ENCODE measurements at places on chromosomes 11 and 22.

DNA sequence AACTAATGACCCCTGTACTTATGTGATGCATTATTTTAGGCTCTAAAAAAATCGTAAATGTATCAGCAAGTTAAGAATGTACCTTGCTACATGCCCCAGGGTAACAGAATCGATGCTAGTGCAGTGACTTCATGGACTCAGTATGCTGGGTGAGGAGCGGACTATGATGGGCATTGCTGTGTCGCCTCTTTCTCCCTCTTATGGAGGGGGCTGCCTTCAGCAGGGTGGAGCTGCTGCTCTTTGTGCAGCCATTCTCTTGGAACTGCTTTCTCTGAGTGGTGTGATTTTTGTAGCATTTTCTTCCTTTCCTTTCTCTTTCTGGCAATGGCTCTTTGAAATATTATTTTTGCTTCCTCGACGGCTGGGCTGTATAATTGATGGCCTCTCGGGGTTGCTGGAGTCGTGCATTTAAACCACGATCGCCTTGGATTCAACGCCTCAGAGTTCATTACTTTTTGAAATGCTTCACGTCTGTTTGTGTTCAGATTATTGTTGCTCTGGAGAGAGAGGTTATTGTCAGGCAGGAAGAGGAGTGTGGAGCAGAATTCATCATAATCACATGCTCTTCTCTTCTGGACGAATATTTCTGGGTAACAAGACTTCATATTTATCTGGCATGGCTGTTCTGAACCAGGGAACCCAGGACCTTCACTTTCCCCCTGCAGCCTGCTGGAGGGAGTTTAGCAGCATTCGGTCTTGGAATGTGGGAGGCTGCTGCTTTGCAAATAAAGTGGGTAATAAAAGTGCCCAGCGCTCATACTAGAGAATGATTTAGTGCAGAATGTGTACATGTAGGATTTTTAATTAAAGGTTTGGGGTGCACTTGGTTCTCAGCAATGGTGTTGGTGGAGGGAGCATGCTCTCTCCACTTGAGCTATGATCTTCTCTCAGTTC lies 804.2 kb downstream of the NTM start:
- no peak for DNase-seq

DNA sequence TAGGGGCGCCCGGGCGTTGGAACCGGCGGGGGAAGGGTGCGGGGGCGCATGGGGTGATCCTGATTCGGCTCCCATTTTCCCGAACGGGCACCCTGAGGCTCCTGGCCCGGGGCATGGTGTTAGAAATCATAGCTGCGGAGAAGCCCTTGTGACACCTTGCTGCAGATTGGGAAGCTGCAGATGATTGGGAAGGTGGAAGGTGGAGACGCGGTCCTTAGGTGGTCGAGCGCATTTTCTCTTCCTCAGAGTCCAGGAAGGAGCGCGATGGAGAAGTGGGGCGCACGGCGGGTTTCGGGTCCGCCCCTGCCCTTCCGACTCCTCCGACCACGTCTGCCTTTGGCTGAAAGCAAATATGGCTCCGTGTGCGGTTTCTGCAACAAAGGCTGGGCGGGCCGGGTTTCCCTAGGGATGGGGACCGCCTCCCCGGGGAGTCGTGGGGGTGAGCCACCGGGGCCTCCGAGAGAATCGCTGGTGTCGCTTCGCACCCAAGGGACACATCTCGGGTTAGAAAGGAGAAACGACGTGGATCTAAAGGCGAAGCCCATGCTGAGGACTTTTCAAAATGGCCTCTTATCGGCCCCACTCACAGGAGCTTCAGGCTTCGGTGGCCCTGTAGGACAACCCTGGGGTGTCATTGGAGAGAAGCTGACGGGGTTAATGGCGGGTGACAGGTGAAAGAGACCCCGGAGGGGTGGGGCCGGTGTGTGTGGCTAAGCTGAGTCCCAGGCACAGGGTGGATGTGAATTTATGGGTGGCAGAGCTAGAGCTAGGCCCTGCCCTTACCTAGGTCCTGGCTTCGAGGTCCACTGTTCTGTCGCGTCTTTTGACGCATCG lies 707 bp upstream of the FTH1 start:
- DNase-seq, result peak; percentile 65

DNA sequence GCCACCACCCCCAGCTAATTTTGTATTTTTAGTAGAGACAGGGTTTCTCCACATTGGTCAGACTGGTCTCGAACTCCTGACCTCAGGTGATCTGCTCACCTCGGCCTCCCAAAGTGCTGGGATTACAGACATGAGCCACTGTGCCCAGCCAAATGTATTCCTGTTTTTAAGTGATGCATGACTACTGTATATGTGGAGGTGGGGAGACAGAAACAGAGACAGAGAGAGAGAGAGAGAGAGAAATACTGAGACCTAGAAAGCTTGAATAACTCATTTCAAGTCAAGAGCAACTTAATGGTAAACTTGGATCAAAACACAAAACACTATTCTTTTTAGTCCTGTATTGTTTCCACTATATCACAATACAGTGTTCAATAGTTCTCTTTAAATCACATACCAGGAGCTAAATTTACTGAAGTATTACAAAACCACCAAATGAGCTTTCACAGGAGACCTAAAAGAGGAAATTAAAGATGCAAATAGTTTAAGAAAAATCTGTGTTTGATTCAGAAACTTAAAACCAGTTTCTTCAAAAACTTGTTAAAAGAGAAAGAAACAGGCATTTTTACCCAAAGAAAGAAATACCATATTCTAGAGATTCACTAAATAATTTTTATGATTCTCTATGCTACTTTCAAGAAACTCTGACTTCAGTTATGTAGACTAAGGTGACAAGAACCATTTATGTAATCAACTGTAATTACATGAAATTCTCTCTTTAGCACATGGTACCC lies 188.7 kb downstream of the ETS1 start:
- DNase-seq, result no peak

- peak; percentile 74 for DNase-seq
Observed at GRCh38 chr22:29480512-29481264, 670 bp downstream of the NEFH start.

- no peak for DNase-seq
Observed at GRCh38 chr11:13160806-13161205, 116.8 kb upstream of the BMAL1 start.

GRCh38 chr22:46758867-46759290 lies 3.6 kb upstream of the TBC1D22A start:
- DNase-seq, result peak; percentile 78

- peak; percentile 76 for DNase-seq
Observed at GRCh38 chr11:65468874-65469333, 29.9 kb upstream of the MALAT1 start.

- no peak for DNase-seq
Observed at GRCh38 chr11:35626501-35626900, 8.2 kb downstream of the FJX1 start.

GRCh38 chr22:43811777-43812148 lies 342 bp downstream of the EFCAB6 start:
- peak; percentile 11 for DNase-seq

- no peak for DNase-seq
Observed at GRCh38 chr11:78688460-78688859, 113.8 kb upstream of the NARS2 start.

DNA sequence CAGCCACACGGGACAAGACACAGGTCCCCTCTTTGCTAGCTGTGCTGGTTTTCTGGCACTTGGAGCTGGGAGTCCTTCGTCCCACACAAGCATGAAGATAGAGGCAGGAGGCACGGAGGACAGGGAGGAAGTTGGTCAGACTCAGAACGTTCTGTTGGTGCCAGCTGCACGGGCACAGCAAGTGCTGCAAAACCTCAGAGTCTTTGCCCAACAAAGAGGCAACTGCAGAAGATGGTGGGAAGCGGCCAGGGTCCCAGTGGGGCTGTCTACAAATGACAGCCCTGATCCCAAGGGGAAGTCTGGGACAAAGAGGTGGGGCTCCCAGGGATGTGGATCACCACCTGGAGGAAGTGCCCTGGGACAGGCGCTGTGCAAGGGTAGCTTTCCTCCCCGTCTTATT lies 9.4 kb upstream of the OSM start:
- no peak for DNase-seq

DNA sequence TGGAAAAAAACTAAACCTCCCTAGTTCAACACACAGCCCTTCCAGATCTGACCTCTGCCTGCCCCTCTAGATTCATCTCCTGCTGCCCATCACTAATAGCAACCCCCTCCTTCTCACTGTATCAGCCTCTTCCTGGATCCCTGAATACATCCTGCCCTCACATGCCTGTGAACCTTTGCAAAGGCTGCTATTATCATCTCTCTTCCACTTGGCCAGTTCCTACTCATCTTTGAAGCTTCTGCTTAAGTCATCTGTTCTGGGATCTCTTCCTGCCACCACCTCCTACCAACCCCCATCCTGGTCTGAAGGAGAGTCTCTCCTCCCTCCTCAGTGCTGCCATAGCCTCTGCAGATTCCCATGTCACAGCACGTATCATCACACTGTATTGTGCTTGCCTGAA lies 38.0 kb upstream of the AMOTL1 start:
- no peak for DNase-seq

DNA sequence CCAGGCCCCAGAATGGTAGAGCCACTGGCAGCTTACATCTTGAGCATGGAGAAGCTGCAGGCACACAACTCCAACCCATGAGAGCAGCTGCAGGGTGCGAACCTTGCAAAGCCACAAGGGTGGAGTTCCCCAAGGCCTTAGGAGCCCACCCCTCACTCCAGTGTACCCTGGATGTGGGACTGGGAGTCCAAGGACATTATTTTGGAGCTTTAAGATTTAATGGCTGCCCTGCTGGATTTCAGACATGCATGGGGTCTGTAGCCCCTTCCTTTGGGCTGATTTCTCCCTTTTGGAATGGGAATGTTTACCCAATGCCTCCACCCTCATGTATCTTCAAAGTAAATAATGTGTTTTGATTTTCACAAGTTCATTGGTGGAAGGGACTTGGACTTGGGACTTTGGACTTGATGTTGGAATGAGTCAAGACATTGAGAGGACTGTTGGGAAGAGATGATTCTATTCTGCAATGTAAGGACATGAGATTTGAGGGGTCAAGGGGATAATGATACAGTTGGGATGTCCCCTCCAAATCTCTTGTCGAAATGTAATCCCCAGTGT lies 1.1 kb upstream of the KRTAP5-7 start:
- DNase-seq, result no peak

DNA sequence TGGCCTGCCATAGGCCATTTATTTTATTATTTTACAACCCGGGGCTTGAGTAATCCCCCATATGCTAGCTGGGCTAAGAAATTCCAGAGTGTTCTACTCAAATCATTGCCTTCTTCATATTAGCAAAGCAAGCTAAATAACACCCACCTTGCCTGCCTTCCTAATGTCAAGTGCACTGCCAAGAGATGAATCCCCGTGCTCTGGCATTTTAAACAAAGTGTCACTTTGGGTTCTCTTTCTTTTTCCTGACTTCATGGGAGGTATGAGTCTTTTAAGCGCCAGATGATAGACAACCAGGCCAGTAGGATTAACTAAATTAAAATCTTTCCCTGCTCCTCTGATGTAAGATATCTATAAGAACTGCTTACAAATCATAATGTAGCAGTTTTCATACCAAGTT lies 4.5 kb downstream of the MPPED2 start:
- no peak for DNase-seq

DNA sequence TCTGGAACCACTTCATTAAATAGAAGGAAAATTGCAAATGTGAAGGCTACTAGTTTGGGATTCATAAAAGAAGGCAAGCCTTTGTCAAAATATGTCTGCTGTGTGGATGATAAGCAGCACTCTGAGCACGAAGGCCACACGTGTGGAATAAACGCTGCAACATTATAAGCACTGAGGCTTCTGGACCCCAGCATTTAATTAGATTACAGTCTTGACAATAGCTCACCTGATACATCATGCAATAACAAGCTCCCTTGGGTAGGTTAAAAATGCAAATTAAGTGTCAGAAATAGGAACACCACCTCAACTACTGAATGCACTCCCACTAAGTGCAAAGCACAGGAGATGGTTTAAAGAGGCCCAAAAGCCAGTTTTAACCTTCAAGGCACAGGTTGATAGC lies 179.3 kb downstream of the LARGE1 start:
- no peak for DNase-seq

DNA sequence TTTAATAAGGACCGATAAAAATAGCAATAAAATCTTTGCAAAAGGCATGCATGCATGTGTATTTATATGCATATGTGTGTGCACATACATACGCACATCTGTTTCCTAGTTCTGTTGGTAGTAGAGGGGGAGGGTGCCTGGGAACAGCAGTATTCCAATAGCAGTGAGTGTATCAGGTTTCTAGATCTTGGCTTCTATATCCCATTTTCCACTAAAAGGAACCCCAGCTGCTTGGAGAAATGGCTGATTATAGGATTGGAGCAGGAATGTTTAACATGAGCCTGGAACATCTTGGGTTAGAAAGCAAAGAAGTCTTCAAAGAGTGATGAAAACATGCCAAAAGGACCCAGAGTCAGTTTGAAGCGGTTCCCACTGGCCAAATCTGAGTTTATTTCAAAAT lies 21.0 kb downstream of the TNRC6B start:
- no peak for DNase-seq

DNA sequence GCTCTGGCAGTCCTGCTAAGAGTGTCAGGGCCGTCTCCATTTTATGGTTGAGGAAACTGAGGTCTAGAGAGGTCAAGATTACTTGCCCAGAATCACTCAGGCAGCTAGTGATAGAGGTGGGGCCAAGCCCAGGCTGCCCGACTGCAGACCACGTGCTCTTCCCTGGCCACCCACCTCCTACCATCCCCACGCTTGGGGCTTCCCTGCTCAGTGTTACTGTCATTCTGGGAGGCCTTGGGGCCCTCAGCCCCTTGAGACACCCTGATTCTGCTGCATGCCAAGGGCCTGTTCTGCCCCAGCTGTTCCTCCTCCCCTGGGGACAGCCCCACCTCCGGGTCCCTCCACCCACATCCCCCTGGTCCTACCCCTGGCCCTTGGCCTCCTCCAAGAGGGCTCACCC lies 17.2 kb upstream of the TAB1 start:
- DNase-seq, result no peak

- no peak for DNase-seq
Observed at GRCh38 chr22:33300165-33300564, 242.0 kb upstream of the SYN3 start.

GRCh38 chr22:47034905-47035419 lies 272.5 kb downstream of the TBC1D22A start:
- DNase-seq, result no peak

GRCh38 chr11:36365907-36366306 lies 69.8 kb downstream of the PRR5L start:
- DNase-seq, result no peak

- DNase-seq, result no peak
Observed at GRCh38 chr11:121589946-121590537, 137.3 kb upstream of the SORL1-AS1 start.

GRCh38 chr22:46185283-46185682 lies 35.0 kb downstream of the PPARA start:
- peak; percentile 26 for DNase-seq
